Hindlimb muscle (tissue), 1 donor: ENCODE measurements at places on chromosomes 6 and 20. TPM values are rescaled to one million over a fixed set of nuclear protein-coding genes. Genes with fewer than 3 reads are reported as not detected.

DNA sequence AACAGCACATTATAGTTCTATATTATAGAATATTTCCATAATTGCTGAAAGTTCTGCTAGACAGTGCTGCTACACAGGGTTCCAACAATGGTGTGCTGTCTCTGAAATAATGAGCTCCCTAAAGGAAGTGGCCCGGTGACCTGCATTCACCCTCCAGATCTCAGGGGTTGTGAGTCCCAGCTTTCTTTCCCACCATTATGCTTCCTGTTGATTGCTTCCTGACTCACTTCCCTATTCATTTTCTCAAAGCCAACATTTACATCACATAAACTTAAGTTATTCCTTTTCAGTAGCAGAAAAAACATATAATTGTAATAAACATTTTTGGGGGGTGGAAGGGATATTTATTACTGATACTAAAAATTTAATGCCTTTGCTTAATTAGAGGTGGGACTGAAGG lies 12.9 kb upstream of the CCN6 start:
- DNase-seq, result no peak

- no peak for DNase-seq
These were observed 53.7 kb downstream of the DLGAP4 start for GRCh38 chr20:36359668-36360406.

DNA sequence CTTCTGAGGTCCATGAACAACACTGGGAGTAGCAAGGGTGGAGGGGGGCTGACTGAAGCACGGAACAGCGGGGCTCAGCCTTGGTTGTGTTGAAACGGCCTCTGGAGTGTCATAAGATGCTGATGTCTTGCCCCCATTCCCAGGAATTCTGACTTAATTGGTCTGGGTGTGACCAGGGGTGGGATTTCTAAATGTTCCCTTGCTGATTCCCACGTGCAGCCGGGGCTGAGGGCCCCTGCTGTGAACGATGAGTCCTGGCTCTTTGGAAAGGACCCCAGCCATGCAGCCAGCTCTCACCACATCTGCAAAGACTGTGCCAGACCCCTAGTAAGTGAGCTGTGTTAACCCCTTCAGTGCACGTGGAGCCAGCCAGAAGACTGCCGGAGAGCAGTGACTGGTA lies 28.6 kb upstream of the FAM50B start:
- no peak for DNase-seq

DNA sequence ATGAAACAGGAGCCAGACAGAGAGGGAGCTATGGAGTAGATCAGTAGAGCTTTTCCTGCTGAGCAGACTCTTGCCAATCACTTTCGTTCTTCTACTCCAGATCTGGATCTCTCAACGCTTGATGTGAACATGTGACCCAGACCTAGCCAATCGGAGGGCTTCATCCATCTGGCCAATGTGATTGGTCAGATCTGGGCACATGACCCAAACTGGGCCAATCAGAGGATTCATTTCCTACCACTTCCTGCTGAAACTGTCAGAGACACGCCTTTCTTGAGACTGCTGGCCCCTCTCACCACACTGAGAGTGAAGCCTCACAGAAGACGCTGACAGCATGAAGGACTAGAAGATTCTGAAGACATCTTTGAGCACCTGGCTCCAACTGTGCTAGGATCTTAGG lies 44.2 kb upstream of the ZMYND8 start:
- no peak for DNase-seq

THEMIS gene
- polyA plus RNA-seq, result not detected

DNA sequence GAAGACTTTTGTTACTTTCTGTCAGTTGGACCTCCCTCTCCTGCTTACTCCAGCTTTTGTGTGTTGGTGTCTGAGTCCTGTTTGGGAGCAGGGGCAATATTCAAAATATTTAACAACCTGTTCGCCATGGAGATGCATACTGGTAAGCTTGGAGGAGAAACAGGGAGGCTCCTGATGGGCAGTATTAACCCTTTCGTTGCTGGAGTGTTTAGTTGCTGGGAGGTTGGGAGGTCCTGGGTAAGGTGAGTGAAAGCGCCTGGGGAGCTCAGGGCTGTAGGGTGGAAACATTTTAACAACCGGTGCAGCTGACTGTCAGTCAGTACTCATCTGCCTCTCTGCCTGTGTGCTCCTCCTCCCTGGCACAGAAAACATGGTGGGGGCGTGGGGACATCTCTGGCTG lies 4.2 kb downstream of the TULP1 start:
- DNase-seq, result no peak

DNA sequence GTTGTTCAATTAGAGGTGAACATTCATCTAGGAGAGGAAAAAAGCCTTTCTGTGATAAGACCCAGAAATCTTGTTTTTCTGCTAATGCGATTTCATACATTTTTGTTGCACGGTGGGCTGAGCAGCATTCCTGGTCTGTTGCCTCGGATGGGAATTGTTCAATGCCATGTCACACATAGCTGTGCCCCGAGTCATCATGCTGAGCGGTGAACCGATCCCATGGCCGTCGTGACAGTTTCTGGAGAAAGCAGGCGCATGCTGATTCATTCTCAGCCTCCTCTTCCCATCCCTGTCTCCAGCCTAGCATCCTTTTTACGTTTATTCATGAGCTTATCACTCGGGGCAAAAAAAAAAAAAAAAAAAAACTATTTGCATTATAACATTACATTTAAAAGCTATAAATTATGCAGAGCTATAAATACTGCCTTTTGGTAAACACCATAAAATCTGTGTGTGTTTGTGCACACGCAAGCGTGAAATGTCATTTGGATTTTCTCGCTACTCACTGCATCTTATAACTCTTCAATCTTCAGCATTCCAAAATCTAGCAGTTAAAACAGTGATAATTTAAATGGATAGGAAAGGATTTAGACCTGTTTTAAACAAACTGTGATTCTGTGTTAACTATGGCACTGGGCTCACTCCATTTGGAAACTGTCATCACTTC lies 58.9 kb upstream of the IFNGR1 start:
- DNase-seq, result no peak
